Activated CD8-positive, alpha-beta memory T cell treated with anti-CD3 and anti-CD28 coated beads for 1 hour (primary cell): ENCODE measurements at places on chromosomes 4 and X.

GRCh38 chr4:40190465-40190864, 6.4 kb upstream of the RHOH start:
- no peak for DNase-seq

GRCh38 chr4:188826393-188826792, 687.2 kb downstream of the TRIML1 start:
- no peak for DNase-seq

GRCh38 chrX:39577206-39577984, 520.4 kb downstream of the BCOR start:
- DNase-seq: no peak

- no peak for DNase-seq
Observed at GRCh38 chr4:107196312-107196711, 160.2 kb upstream of the DKK2 start.

DNA sequence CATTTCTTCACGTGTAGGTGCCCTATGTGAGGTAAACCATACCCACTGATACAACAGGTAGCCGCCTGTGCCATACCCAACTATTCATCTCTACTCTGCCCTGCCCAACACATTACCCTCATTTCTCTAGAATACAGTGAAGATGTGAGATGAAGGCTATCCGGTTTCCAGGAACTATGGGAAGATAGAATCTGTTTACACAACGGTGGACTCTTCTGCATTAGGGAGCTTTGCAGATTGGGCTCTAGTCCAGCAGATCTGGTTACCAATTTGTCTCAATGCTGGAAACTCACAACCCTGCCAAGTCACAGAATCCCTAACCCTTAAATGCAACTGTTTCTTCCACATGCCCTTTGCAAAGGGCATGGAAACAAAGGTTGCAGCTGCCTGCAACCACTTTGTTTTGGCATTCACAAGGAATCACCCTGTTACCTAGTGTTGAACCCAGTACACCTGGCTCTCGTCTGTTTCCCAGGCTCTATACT, 6.4 kb upstream of the SLAIN2 start:
- DNase-seq: no peak
